Left renal pelvis (tissue), 4 donors: ENCODE measurements at places on chromosomes 16 and 17. TPM values are rescaled to one million over a fixed set of nuclear protein-coding genes. Genes with fewer than 3 reads are reported as not detected.

Gene ZSCAN10
- polyA plus RNA-seq: not detected

DNA sequence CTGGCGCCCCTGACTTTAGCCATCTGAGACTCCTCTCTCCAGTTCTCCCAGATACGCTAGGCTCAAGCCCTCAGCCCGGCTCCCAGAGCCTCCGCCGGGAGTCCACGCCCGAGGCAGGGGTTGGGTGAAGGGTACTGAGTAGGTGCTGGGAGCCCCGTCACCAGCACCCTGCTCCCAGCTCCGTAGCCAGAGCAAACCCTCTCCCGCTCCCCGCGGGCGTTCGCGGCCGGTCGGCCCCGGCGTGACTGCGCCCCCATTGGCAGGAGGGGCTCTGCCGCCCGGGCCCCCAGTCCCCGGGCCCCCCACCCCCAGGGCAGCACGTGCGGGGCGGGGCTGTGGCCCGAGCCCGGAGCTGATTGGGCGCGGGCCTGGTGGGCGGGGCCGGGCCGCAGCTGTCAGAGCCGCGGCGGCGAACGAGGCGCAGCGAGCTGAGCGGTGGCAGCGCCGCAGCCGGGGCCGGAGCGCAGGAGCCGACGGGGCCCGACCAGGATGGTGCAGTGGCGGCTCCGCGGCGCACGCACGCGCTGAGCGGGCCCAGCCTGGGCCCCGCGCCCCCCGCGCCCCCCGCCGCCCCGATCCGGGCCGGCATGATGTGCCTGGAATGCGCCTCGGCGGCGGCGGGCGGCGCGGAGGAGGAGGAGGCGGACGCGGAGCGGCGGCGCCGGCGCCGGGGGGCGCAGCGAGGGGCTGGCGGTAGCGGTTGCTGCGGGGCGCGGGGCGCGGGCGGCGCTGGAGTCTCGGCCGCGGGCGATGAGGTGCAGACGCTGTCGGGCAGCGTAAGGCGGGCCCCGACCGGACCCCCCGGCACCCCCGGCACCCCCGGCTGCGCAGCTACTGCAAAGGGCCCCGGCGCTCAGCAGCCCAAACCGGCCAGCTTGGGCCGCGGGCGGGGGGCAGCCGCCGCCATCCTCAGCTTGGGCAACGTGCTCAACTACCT, at the start of gene SPNS2:
SPNS2 (plus strand) TSS at position 421 of the 937 bp plus-strand sequence; CDS start at position 588, 167 bp downstream.
- DNase-seq: no peak

DNA sequence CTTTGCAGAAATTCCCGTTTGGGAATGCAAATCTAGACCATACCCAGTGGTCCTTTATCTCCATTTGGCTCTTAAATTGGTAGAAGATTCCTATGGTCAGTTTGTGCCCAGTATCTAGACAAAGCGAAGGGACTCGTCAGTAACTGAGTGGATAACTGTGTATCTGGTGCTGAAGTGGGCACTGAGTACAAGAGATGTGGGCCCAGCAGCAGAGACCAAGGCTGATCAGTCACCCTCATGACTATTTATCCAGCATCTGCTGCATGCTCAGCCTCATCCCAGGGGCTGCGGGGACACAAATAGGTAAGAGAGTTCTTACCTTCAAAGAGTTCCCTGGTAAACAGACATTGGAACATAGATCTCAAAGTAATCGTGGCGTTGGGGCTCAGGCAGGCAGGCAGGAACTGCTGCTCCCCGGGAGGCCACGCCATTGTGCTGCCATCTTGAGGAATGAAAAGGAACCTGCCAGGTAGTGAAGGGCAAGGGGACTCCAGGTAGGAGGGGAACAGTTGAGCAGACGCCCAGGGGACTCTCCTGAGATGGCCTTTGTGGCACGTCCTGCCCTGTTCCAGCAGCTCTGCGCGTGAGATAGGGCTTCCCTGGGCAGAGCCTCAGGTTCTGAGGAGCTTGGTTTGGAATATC, 10.3 kb downstream of the NT5M start:
- DNase-seq: no peak

Gene TUBD1
- polyA plus RNA-seq: 18.4 TPM

GRCh38 chr16:46852130-46852529, 21.1 kb upstream of the C16orf87 start:
- no peak for DNase-seq

DNA sequence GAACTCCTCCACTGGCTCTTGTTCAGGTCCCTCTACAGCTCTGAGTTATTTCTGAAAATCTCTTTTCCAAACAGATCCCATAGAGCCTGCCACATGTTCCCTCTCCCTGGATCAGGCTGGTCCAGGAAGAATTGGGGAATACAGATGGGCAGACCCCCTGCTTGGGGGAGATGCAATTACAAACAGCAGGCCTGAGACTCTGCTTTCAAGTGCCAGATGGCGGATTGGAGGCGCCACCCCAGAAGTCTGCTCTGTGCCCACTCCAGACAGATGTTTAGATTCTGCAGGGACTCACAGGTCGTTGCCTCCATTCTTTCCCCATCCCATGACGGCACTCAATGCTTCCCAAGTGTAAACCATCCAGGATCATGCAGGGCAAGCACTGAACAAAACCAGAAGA, 316.6 kb downstream of the SLC39A11 start:
- no peak for DNase-seq

DNA sequence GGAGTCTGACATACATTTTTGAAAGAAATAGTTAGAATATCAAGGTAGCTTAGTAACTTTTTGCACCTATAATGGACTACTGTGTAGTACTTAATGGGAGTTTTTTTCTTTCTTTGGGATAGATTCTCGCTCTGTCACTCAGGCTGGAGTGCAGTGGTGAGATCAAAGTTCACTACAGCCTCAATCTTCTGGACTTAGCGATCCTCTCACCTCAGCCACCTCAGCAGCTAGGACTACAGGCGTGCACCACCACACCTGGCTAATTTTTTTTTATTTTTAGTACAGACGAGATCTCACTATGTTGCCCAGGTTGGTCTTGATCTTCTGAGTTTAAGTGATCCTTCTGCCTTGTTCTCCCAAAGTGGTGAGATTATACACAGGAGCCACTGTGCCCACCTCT, 9.5 kb downstream of the TAOK1 start:
- no peak for DNase-seq

- no peak for DNase-seq
Measured at GRCh38 chr17:68455901-68456338, 1.4 kb downstream of the WIPI1 start.

- DNase-seq: no peak
Measured at GRCh38 chr17:82065193-82065637, 389 bp downstream of the DUS1L start.

Gene PIPOX
- polyA plus RNA-seq: 7.2 TPM

DNA sequence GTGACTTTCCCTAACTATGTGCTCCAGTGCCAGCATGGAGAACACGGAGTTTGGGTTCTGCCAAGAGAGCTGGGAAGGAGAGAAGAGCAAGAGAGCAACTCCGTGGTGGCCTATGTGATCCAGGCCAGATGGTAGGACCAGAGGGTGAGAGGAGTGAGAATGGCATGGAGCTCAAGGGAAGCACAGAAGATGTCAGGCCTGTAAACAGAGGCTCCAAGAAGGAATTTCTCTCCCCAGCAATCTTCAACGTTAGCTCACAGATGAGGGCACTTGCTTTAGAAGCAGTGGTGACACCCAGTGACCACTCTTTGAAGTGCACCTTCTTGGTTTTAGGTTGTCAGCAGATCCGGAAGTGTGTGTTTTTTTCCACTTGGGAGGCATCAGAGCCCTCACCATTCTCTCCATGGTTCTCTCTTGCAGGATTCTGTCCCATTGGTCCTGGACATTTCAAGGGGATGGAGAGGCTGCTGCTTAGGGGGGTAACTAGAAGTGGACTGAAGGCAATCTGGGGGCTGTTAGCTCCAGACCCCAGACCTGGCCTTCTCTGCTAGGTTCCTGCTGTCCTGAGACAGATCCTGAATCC, 18.1 kb upstream of the TMEM98 start:
- DNase-seq: peak; percentile 62

- no peak for DNase-seq
Measured at GRCh38 chr16:9072806-9073341, 18.6 kb upstream of the HAPSTR1 start.

Gene TSPOAP1
- polyA plus RNA-seq: 35.4 TPM

Gene KRT27
- polyA plus RNA-seq: not detected

Gene PLD6
- polyA plus RNA-seq: 3.4 TPM

- no peak for DNase-seq
Measured at GRCh38 chr16:6947291-6947690, 385.4 kb upstream of the RBFOX1 start.

Gene MYH8
- 0.70 TPM for polyA plus RNA-seq

Gene KCNH6
- polyA plus RNA-seq: 1.1 TPM

- DNase-seq: no peak
Measured at GRCh38 chr16:54842743-54843423, 87.8 kb upstream of the IRX5 start.

GRCh38 chr16:69706256-69706974, 19.9 kb downstream of the NQO1 start:
- no peak for DNase-seq

- no peak for DNase-seq
Measured at GRCh38 chr17:72556944-72557826, 436.4 kb downstream of the SOX9 start.
